Right ventricle myocardium superior (tissue), 1 donor: ENCODE measurements at places on chromosomes 16 and 17. TPM values are rescaled to one million over a fixed set of nuclear protein-coding genes. Genes with fewer than 3 reads are reported as not detected.

The TANC2 gene
- 6.4 TPM for total RNA-seq

The TBC1D3E gene
- total RNA-seq, result not detected

The UTS2R gene
- 0.81 TPM for total RNA-seq

The CA7 gene
- not detected for total RNA-seq

GRCh38 chr17:70276906-70277305 is 107.6 kb downstream of the KCNJ2 start:
- DNase-seq, result no peak

DNA sequence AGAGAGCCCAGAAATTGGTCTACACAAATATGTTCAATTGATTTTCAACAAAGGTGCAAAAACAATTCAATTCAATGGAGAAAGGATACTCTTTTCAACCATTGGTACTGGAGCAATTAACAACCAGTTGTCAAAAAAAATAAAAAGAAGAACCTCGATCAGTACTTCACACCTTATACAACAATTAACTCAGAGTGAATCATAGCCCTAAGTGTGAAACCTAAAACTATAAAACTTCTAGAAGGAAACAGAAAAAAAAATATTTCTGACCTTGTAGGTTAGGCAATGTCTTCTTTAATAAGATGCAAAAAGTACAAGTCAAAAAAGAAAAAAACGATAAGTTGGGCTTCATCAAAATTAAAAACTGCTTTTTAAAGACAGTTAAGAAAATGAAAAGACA is 56.1 kb upstream of the CHMP6 start:
- DNase-seq, result no peak

DNA sequence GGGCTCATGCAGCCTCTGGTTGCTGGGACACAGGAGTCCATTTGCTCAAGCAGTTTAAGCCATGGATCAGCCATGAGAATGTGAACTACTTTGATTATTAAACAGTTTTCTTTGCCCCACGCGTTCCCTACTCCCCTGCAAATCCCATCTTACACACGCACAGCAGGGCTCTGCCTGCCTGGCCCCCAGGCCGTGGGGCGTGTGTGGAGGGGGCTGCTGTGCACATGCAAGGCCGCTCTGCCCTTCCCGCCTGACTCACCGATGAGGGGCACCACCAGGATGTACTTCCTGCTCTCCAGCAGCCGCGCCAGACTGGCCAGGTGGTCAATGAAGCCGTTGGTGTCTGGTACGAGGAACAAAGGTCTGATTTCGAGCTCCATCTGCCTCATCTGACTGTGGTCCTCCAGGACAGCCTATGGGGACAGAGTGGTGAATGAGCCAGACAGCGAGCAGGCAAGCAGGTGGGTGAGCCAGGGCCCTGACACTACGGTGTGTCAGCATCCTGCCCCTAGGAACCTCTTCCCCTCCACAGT is 13.7 kb downstream of the HIC1 start:
- DNase-seq, result no peak

DNA sequence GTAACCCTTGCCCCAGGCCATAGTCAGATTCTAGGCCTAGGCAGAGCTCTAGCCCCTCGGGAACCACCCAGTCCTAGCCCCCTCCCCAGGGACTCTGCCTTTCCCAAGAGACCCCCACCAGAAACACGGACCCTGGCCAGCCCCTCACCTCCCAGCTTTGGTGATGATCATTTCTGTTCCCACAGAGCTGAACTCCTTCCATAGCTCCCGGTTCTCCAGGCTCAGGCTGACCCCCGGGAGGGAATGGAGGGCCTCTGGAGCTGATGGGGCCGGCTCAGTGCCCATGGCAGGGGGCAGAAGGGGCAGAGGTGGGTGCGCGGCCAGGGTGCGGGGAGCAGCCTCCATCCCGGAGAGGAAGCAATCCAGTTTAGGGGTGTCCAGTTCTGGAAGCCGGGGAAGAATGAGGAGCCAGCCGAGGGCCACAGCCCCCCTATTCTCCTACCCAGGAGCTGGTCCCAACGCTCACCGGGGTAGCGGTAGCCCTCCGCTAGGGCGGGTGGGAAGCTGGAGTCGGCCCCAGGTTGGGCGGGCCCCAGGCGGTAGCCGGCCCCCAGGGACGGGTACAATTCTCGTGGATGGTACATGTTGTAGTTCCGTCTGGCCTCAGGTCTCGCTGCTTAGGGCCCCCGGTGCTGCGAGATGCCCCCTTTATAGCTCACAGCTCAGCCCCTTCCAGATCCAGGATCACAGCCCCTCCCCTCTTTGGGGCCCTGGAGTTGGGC is 953 bp downstream of the TBX6 start:
- DNase-seq, result no peak

- peak; percentile 56 for DNase-seq
Measured at GRCh38 chr17:9427465-9428315, 147.9 kb downstream of the STX8 start.

DNA sequence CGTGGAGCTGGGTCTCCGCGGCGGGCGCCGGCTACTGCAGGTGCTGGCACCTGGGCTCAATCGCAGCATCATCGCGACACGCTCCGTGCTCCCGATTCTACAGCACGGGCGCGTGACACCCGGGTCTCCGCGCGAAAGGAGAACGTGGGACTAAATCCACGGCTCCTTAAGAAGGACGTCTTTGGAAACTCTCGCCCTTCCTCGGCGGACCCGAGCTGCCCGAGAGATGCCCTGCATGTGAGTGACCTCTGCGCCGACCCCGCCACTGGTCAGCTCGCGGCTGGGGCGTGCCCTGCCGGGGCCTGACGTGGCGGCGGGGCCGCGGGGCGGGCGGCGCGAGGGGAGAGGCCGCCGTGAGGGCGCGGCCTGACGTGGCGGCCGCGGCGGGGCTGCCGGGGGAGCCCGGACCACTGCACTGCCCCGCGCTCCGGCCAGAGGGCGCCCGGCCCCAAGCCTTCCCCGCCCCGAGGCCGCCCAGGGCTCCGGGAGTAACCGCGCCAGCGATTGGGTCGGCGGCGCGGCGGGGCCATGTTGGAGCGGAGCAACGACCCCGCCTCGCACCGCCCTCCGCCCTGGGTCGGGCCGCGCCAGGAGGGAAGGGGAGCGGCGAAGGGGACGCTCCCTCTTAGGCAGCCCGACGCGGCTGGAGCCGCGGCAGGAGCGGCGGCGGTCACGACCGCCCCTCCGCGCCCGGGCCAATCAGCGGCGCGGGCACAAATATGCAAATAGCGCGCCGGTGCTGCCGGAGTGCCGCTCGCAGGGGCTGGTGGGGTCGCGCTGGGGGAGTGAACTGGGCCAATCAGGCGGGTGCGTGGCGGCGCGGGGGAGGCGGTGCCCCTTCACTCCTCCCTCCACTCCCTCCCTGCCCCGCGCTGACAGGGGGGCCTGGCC is 75.6 kb downstream of the CHD9 start:
- peak; percentile 98 for DNase-seq

DNA sequence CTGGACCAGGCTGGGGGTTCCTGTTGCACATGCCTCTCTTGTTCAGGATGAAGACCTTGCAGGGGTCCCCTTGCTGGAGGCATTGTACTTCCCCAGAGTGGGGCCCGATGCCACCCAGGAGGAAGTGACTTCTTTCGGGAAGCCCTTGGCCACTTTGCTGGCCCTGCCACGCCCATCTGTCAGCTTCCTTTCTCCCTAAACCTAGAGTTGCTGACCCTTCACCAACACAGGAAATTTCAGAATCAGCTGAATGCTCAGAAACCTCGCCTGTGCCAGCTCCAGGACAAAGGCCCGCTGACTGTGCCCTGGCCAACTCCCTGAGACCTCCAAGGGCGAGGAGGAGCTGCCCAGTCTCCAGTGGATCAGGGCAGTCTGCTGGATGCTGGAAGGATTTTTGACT is 26.7 kb downstream of the WNT9B start:
- peak; percentile 75 for DNase-seq

- DNase-seq, result peak; percentile 46
Measured at GRCh38 chr16:27515874-27516353, 33.8 kb downstream of the GTF3C1 start.

DNA sequence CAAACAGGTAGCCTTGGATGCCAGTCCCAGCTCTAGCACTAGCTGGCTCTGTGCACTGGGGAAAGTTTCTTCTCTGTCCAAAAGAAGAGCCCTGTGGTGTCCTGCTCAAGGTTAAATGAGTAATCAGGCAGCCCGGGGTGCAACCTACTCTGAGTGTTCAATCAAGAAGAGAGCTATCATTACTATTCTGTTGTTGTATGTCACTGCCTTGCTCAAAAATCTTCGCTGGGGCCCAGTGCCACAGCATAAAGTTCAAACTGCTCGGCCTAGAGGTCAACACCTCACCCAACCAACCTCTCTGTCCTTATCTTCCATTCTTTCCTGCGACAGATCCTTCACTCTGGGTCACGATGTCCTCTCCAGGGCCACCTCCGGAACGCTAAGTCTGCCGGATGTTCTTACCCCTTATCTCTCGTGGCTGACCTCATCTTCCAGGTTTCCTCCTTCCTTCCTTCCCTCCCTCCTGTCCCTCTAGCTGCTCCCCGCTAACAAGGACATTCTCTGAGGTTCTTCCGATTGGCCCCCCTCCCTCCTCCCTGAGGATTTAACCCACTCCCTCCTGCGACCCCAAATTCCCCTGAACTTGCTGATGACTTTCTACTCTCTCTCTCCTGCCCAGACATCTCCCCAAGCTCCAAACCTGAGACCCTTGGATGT is 4.4 kb downstream of the FDXR start:
- no peak for DNase-seq

GRCh38 chr16:81696961-81697615 is 82.0 kb upstream of the PLCG2 start:
- DNase-seq, result peak; percentile 62

- DNase-seq, result no peak
Measured at GRCh38 chr16:61131447-61131846, 904.8 kb downstream of the CDH8 start.

GRCh38 chr16:52251495-52251894 is 295.4 kb downstream of the TOX3 start:
- DNase-seq, result no peak

GRCh38 chr17:80877729-80878303 is 113.8 kb upstream of the CHMP6 start:
- no peak for DNase-seq
